ENCODE measurements at places on chromosomes 5 and 9. TPM values are rescaled to one million over a fixed set of nuclear protein-coding genes. Genes with fewer than 3 reads are reported as not detected.

Gene IFNA21
- total RNA-seq: not detected

Gene SMIM32
- not detected for total RNA-seq

Gene QRFP
- total RNA-seq: not detected

Gene TPD52L3
- not detected for total RNA-seq

Gene ABITRAM
- 7.2 TPM for total RNA-seq

Gene S1PR3
- 39.2 TPM for total RNA-seq

Gene C5
- total RNA-seq: 2.4 TPM

Gene INSL4
- not detected for total RNA-seq

Gene KCNMB1
- not detected for total RNA-seq

Gene PCDHA2
- under 0.01 TPM for total RNA-seq

Gene HTR4
- not detected for total RNA-seq

Gene OR1J2
- total RNA-seq: not detected

Gene SCGB3A1
- total RNA-seq: not detected

Gene TMEM215
- total RNA-seq: not detected

Gene CLK4
- total RNA-seq: 27.5 TPM

Gene NUTM2F
- total RNA-seq: not detected

Gene HRCT1
- total RNA-seq: not detected

Gene WDR5
- total RNA-seq: 27.9 TPM

Gene PHF24
- not detected for total RNA-seq

Gene GLDC
- 1.6 TPM for total RNA-seq

Gene NMUR2
- under 0.01 TPM for total RNA-seq

Gene CCDC180
- total RNA-seq: 0.88 TPM

Gene PCDHGA5
- total RNA-seq: 1.5 TPM

Gene ELAVL2
- not detected for total RNA-seq

Gene EGFL7
- 17.9 TPM for total RNA-seq

Gene PCDHGA9
- total RNA-seq: 6.2 TPM

Gene GABBR2
- total RNA-seq: 8.3 TPM

Gene SLC34A3
- total RNA-seq: not detected

Gene SAXO1
- not detected for total RNA-seq

Gene WDR38
- total RNA-seq: not detected

Gene PCDHB3
- total RNA-seq: 0.29 TPM

Gene CETN3
- total RNA-seq: 10.3 TPM

Gene TLX3
- total RNA-seq: not detected

Gene PPP1R26
- total RNA-seq: 13.6 TPM

Gene ARID3C
- not detected for total RNA-seq

Gene SPOCK1
- total RNA-seq: 77.5 TPM

Gene EPB41L4B
- total RNA-seq: 0.14 TPM

Gene APBA1
- 9.2 TPM for total RNA-seq

All from placental pericyte (primary cell).